ENCODE measurements at places on chromosomes 11 and 22. TPM values are rescaled to one million over a fixed set of nuclear protein-coding genes. Genes with fewer than 3 reads are reported as not detected.

DNA sequence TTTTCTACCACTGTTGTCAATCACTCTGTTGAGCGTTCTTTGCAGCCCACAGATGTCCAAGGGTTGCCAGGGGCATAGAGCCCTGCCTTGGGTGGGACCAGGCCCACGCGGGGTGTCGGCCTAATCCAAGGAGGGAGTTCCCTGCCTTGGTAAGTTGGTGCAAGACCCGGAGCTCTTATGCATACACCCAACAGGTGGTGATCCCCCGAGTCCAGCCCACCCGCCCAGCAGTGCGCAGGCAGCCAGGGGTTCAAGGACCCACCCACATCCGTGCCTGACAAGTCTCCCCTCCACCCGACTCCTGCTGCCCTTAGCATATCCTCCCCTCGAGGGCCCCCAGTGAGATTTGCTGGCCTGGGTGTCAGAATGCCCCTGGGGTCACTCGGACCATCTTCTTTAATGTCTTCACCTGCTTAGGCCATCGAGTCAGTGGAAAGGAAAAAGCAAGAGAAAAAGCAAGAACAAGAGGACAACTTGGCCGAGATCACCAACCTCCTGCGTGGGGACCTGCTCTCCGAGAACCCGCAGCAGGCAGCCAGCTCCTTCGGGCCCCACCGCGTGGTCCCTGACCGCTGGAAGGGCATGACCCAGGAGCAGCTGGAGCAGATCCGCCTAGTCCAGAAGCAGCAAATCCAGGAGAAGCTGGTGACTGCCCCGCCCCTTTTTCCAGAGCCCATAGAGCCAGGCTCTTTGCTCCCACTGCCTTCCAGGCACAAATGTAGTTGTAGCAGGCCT, 12.2 kb downstream of the RIBC2 start:
- DNase-seq: no peak

GRCh38 chr22:32622004-32622743, 147.6 kb downstream of the FBXO7 start:
- DNase-seq: peak; percentile 83

GRCh38 chr11:121451986-121452608, at the start of gene SORL1:
SORL1 (plus strand) TSS chr11:121452314; CDS start chr11:121452332, 18 bp downstream.
- peak; percentile 90 for DNase-seq

DNA sequence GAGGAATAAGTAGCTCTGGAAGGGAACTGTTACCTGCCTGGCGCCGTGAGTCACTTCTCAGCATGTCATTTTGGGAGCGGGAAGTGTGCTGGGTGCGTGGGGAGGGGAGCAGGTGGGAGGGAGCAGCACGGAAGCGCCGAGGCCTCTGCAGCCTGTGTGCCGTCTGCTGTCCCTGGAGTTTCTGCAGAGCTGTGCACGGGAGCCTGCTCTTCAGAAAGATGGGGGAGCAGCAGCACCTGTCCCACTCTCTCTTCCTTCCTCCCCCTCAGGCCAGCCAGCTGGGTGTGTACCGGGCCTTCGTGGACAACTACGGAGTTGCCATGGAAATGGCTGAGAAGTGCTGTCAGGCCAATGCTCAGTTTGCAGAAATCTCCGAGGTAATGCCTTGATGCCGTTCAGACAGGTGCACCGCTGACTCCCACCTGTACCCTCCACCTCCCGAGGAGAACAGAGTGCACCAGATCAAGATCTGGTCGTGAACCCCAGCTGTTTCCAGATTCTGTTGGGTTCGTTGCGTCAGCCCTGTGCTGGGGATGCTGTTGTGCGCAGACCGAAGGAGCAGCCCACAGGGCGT, 87.9 kb downstream of the BCR start:
- peak; percentile 27 for DNase-seq

- peak; percentile 7 for DNase-seq
These were observed 22.3 kb upstream of the TMEM191C start for GRCh38 chr22:21444701-21445436.

- no peak for DNase-seq
These were observed 946.0 kb downstream of the FAM181B start for GRCh38 chr11:81787584-81788049.

DNA sequence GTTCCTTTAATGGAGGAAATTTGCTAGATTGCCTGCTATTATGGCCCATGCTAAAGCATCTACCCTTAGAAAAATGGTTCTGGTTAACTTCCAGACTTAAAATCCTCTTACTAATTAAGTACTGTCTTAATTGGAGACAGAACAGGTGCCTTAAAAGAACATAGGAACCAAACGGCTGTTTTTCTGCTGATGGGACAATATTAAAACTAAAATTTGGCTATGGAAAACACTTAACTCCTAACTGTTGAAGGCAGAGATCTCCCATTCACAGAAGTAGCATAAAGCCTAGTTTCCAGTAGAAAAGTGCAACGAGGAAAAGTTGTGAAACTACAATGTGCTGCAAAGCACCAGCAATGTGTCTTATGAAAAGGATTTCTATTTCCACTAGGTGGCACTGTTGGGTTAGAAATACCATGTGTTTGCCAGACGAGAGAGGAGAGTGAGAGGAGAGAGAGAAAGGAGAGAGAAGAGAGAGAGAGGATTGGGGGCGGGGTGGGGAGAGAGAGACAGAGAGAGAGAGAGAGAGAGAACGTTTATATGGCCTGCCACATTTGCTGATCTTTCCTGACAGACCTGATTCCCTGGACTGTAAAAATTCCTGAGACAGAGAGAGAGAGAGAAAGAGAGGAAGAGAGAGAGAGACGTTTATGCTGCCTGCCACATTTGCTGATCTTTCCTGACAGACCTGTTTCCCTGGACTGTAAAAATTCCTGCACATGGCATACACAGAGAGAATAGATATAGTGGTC, 51.5 kb downstream of the FAM181B start:
- no peak for DNase-seq

DNA sequence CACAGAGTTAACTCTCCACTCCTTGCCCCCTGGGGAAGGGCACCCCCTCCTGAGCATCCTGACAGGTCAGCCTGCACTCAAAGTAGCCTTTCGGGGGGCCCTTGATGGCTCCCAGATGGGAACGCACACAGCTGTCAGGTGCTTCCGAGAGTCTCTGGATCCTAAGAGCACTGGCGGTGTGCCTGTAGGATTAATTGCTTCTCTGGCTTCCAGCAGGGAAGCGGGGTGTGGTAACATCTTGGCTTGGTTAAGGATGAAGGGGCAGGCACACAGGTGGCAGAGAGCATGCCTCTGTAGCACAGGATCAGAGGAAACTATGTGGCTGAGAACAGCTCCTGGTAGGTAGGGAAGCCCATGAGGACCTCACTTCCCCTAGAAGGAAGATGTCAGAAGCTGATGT, 199.8 kb downstream of the MIAT start:
- no peak for DNase-seq

DNA sequence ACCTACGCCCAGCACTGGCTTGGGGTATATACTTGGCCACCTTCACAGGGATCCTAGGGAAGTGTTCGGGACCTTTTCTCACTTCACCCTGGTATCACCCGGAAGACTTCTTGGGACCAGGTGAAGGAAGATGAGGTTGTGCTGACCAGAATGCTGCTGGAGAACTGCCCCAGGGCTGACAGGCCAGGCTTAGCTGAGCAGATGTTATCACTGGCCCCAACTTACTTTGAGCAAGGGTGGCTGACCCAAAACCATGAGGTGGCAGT, 4.5 kb downstream of the FTH1 start:
- no peak for DNase-seq

Gene OSM
- 0.28 TPM for total RNA-seq

Gene PHF21A
- 51.7 TPM for total RNA-seq

Gene OR8H2
- total RNA-seq: not detected

Gene NXPE4
- not detected for total RNA-seq

Gene MPZL3
- total RNA-seq: 1.3 TPM

Gene OR10G7
- not detected for total RNA-seq

Gene SLC22A8
- not detected for total RNA-seq

Gene INSC
- 0.94 TPM for total RNA-seq
